ENCODE measurements at places on chromosomes 3 and 15.

DNA sequence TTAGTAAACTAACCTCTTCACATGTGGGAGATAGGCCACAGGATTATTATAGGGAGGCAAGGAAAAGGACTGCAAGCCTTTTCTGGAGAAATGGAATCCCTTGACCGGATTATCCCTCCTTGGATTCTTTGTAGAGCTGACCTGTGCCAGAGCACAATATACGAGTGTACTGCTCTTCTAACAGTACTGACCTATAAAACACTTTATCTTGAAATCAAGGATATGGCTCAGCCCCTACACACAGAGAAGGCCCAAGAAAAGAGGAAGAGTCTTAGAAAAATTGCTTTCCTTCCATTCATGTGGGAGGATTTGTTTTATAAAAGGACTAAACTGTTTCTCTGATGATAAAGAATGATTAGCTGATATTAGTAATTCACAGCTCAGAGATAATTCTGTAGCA is 42.2 kb downstream of the DMXL2 start:
- no peak for DNase-seq

DNA sequence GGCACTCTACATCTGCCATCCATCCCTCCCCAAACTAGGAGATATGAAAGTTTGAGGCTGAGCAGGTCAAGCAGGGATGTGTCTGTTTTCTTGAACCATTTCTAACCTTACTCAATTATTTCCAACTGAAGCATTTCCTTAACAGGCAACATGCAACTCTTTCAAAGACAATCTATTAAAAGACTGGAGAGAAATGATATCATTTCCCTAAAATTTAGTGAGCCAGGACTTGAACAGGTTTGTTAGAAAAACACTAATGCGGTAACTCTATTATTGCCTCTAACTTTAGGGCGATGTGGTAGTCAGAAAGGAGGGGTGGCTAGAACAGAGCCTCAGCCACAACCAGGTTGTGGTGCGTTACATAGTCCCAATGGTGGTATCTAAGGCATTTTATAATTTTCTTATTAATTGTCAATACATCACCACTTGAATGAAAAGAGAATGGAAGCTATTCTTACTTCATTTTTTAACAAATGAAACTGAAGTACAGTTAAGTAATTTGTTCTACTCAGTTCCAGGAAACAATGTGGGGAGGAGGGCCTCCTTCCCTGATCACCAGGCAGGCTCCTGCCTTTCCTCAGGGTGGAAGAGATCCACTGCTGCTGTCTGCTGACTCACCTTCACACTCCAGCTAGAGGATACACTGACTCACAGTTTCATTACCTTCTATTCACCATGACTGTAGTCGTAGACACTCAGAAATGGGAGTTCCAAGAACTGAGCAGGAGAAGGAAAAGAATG is 22.8 kb downstream of the MYO1E start:
- no peak for DNase-seq

DNA sequence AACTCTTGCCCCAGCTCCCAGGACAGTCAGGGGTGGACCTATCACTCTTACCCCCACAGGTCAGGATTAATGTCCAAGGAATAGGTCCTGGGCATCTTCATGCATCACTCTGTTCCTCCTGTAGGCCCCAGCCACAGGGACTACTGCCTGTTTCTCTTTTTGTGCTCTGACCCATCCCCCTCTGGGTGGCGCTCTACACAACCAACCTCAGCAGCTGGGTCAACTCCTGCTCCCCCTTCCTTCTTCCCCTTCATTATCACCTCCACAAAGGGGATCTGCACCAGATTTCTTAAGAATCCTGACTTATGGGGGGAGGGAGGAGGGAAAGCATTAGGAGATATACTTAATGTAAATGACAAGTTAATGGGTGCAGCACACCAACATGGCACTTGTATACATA is 12.2 kb upstream of the TRANK1 start:
- DNase-seq, result no peak

DNA sequence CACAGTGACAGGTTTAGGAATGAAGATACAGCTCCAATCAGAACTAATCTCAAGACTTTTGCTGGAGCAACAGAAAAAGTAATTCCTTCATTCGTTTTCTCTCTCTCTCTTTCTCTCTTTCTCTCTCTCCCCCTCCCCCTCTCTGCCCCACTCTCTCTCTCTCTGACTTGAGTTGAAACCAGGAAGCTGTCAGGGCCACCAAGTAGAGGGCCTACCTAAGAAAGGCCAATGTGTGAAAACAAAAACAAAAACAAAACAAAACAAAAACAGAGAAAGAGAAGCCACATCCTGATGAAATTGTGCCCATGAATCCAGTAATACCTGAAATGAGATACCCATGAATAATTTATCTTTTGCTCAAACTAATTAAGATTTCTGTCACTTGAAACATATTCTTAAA is 72.9 kb downstream of the ATP8B4 start:
- DNase-seq, result no peak

DNA sequence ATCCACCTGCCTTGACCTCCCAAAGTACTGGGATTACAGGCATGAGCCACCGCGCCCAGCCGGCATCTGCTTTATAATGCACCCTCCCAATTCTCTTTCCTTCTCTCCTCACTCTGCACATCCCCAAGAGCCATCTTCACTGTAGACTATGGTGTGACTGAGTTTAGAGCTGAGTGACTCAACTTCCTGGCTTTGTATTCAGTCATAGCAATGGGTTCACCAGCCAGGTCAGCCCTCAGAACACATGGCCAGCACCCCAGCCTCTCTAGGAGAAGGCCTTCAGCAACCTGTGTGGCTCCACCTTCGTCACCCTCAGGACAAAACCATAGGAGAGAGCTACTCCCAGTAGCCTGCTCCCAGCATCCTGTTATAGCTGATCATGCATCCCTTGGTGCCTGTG is 33.0 kb downstream of the ARID3B start:
- DNase-seq, result no peak

DNA sequence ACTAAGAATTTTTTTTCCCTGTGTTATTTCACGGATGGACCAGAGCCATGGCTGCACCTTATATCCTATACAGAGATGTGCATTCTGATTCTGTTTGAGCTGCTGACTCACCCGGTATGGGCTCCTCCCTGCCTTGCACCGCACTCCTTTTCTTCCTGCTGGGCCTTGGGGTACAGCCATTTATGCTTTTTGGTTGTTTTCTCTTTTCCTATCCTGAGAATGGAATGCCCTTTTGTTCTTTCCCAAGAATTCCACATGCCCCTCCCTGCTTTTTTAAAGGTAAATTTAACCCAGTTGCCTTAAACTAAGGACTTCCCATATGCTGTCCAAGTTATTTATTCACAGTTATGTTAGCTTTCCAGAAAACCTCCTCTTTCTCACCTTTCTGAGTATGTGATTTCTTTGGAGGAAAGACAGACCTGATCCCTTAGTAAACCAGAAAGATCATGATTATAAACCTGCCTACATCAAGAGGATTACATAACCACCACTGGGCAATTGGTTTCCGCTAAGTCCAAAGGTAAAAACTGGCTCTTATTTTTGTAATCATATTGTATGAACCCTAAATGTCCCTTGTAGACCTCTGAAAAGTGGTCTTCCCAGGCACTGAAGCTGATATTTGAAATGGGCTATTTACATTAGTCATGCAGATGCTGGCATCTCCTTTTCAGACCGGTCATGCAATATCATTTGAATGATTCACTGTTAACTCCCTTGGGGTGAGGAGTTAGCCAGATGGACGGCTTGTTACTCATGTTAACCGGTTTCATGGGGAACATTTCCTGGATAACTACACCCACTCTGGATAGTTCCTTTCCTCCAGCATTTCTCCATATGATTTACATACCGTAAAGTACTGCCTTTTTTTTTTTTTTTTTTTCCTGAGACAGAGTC is 45.5 kb downstream of the TMOD3 start:
- no peak for DNase-seq

DNA sequence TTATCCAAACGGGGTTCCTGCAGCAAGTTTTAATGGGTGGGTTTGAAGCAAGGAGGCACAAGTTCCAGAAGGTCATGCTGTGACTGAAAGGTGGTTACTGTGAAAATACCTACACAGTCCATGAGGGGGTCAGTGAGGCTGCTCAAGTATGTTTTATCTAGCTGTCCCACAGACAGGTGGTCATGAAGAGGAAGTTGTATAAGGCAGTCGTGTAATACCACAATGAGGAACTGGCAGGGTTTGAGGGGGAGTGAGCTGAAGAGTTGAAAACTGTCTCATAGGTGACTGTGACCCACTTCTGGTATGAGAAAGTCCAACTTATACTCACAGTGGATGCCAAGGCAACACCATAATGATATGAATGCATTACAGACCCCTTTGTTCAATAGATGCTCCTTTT is 856.8 kb downstream of the OTOL1 start:
- peak; percentile 14 for DNase-seq

- no peak for DNase-seq
These were observed 29.7 kb downstream of the HDAC11 start for GRCh38 chr3:13509816-13510192.

- peak; percentile 15 for DNase-seq
These were observed 880 bp upstream of the CHRNA7 start for GRCh38 chr15:32029409-32029861.

DNA sequence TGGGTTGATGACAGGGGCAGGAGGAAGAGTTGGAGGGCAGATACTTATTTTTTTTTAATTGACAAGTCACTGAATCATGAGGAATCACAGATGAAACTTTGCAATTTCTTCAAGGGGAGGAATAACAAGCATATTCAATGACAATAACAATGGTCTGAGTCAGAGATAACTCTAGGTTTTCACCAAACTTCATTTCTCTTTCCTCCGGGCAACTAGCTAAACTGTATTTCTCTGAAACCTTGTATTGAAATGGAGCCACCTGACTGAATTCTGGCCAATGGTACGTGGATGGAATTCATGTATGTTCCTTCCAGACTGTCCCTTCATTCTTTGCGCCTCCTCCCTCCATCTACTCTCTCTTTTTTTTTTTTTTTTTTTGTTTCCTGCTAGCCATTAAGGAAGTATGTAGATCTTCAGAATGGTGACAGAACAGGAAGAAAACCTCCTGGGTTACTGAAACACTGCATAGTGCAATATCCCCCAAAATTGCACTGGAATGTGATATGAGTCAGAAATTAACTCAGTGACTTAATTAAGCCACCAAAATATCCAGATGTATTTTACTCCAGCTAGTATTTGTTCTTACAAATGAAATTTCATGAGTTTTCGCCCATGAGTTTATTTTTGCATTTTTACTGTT is 495.4 kb downstream of the OTOL1 start:
- DNase-seq, result no peak

GRCh38 chr3:41198526-41198925 is 779 bp upstream of the CTNNB1 start:
- peak; percentile 48 for DNase-seq

GRCh38 chr3:117688583-117688982 is 979.0 kb downstream of the TUSC7 start:
- DNase-seq, result no peak

- peak; percentile 79 for DNase-seq
These were observed 157.3 kb upstream of the CGNL1 start for GRCh38 chr15:57218826-57219576.

DNA sequence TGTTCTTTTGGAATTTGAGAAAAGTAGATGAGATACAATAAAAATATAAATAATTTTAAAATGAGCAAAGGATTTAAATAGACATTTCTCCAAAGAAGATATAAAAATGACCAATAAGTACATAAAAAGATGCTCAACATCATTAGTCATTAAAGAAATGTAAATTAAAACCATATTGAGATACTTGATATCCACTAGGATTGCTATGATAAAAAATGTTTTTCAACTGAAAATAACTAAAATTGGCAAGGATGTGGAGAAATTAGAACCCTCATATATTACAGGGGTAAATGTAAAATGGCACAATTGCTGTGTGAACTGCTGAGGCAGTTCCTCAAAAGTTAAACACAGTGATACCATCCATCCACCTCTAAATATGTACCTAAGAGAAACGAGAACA is 38.8 kb downstream of the LRRFIP2 start:
- DNase-seq, result no peak

GRCh38 chr3:139378587-139379241 is 10.7 kb downstream of the COPB2 start:
- DNase-seq, result peak; percentile 38

- no peak for DNase-seq
These were observed 81.4 kb downstream of the NCEH1 start for GRCh38 chr3:172629470-172629869.

GRCh38 chr3:8525893-8526292 is 24.3 kb downstream of the LMCD1 start:
- no peak for DNase-seq

- DNase-seq, result no peak
These were observed 53.9 kb upstream of the PLXNA1 start for GRCh38 chr3:126928921-126929474.

DNA sequence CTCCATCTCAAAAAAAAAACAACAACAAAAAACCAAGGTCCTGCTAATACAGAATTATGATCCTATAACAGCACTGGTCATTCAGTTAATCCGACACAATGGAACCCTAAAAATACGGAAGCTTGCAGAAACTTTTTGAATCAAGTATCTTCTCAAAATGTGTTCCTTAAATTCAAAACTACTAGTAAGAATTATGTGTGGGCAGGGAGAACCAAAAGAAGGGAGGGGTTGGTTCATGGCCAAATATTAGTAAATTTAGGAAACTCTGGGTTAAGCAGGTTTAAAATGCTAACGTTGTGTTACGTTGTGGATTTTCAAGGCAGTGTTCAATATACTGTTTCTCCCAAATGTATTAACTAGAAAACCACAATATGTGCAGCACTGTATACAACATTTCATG is 115.5 kb downstream of the KLHL25 start:
- DNase-seq, result no peak

GRCh38 chr3:111846039-111846438 is 13.0 kb upstream of the PHLDB2 start:
- DNase-seq, result no peak

- DNase-seq, result no peak
These were observed 32.8 kb downstream of the THSD4 start for GRCh38 chr15:71148048-71148447.

DNA sequence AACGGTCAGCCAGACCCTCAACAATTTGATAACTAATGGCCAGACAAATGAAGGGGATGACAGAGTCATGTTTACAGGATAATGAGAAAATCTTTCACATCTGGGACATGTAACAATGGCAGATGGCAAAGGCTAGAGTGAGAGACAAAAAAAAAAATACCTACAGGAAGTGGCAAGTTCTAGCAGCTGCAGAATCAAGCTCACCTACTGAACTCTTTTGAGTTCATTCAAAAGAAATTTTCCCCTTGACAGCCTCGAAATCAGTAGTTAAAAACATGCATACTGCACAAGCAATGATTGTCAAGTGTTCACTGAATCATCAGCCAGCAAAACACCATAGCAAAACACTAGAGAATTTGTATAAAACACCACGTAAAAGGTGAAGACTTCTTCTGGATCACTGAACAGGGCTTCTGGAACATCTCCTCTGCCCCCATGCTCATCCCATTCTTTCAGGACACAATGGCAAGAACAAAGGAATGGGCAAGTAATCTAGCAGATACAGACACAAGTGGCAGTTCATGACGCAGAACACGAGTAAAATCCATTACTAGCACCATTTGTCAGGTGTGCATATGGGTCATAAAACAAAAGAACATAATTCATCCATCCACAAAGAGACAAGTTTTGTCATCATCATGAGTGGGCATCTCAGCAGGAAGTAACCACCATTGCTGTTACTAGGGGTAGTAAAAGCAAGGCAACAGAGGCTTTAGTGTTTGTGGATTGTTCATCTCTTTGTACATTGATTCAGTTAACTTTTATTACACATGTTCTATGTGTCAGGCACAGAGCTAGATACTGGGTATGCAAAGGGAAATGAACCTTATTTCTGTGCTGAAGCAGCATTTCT is 13.8 kb upstream of the KCNMB2 start:
- DNase-seq, result no peak

- DNase-seq, result no peak
These were observed 5.6 kb upstream of the MFGE8 start for GRCh38 chr15:88918738-88919137.
